ENCODE measurements at places on chromosomes 4 and X.
A peak's percentile ranks its signal among the peaks of the same experiment; 100 is the strongest.

DNA sequence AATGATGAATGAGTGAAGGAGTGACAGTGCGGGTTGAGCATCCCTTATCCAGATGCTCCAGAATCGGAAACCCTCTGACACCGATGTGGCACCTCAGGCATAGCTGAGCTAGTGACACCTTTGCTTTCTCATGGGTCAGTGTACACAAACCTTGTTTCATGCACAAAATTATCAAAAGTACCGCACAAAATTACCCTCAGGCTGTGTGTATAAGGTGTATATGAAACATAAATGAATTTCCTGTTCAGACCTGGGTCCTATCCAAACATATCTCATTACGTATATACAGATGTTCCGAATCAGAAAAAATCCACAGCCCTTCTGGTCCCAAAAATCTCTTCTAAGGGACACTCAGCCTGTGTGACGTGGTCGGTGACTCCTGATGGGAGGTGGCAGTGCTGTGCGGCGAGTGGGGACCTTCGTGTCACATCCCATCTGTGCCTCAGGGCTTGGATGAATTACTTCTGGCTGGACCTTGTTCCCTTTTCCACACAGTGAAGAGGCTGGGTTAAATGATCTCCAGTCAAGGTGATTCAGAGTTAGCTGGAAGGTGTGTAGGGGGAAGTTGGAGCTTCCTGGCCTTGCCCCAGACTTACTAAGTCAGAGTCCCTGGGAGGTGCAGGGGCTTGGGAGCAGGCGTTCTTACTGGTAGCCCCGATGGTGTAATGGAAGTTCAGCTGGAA lies 18.8 kb downstream of the RGS12 start:
- H3K4me3 ChIP-seq, result no peak overlapping the region
- peak; percentile 38 for DNase-seq
- no peak overlapping the region for H3K27ac ChIP-seq

- no peak overlapping the region for H3K27ac ChIP-seq
- no peaks in the 10 kb centered on the region for H3K27me3 ChIP-seq
- peaks cover 8% of the 10 kb centered on the region for H3K4me1 ChIP-seq
- DNase-seq, result no peak
- H3K4me3 ChIP-seq, result no peak overlapping the region
- no peaks in the 10 kb centered on the region for H3K36me3 ChIP-seq
These were observed 136.8 kb downstream of the CHRNA9 start for GRCh38 chr4:40471923-40472322.

DNA sequence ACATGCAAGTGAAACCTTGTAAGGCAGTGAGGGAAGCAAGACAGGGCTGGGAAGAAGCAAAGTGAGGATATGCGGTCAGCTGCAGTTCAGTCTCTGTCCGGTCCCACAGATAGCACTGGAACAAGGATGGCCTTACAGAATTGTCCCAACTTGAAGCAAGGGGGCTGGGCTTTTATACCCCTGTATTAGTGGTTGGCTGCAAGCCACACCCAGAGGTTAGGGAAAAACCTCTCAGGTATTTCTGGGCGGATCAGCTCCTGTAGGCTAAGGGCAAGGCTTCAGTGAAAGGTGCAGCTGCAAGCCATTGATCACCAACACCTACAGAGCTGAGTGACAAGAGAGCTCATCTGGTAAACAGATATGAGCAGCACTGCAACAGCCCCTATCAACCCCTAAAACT lies 89.0 kb downstream of the KDR start:
- H3K27ac ChIP-seq, result no peak overlapping the region
- H3K27me3 ChIP-seq, result no peaks in the 10 kb centered on the region
- H3K4me1 ChIP-seq, result peaks cover 42% of the 10 kb centered on the region
- no peak overlapping the region for H3K4me3 ChIP-seq
- no peak for DNase-seq

DNA sequence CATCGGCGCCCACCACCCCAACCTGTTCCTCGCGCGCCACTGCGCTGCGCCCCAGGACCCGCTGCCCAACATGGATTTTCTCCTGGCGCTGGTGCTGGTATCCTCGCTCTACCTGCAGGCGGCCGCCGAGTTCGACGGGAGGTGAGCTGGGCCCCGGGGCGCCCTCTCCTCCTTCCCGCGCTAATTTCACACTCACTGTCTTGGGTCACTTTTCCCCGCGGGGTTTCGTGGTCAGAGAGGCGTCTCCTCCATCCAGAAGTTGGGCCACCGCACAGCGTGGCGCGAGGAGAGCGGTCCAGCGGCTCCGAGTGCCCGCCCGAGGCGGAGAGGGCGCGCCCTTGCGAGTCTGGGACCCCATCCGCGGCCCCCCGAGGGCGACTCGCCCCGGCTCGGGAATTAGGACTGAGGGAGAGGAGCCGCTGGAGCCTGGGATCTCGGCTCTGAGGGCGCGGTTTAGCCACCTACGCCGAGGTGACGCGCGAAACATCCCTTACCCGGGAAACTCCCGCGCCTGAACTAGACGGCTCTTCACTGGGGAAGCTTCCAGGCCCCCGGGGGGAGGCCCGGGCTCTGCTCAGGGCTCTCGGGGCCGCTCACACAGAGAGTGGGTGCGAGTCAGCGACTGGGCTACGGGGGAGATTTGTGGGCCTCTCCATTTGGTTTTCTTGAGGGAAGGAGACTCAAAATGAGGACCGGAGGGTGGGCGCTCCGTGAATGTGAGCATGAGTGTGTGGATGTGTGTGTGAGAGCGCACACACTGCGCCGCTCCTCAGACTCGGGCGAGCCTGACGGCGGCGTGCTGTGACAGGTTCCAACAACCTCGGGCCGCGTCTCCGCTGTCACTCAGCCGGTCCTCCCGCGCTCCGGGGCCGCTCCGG lies 551 bp downstream of the NPNT start:
- peak overlapping the region; percentile 72 for H3K4me3 ChIP-seq
- DNase-seq, result peak; percentile 82
- no peaks in the 10 kb centered on the region for H3K36me3 ChIP-seq
- H3K27me3 ChIP-seq, result no peaks in the 10 kb centered on the region
- peak overlapping the region; percentile 89 for H3K27ac ChIP-seq
- H3K4me1 ChIP-seq, result peaks cover 27% of the 10 kb centered on the region

DNA sequence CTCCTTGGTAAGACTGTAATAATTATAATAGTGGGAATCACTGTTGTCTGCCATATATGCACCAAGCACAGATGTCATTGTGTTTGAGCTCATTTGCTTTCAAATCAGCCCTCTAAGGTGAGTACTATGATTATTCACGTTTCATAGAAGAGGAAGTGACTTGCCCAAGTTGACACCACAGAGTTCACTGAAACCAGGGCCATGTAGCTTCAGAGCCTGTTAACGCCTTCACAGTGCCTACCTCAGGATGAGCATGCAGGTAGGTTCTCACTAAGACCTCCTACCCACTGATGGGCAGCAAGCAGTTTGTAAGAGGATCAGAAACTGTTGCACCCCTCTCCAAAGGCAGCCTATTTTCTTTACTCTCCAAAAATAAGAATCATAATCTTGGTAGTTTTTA lies 27.4 kb downstream of the TMPRSS11A start:
- no peaks in the 10 kb centered on the region for H3K27me3 ChIP-seq
- H3K4me1 ChIP-seq, result no peaks in the 10 kb centered on the region
- H3K27ac ChIP-seq, result no peak overlapping the region
- no peak for DNase-seq
- H3K4me3 ChIP-seq, result no peak overlapping the region

DNA sequence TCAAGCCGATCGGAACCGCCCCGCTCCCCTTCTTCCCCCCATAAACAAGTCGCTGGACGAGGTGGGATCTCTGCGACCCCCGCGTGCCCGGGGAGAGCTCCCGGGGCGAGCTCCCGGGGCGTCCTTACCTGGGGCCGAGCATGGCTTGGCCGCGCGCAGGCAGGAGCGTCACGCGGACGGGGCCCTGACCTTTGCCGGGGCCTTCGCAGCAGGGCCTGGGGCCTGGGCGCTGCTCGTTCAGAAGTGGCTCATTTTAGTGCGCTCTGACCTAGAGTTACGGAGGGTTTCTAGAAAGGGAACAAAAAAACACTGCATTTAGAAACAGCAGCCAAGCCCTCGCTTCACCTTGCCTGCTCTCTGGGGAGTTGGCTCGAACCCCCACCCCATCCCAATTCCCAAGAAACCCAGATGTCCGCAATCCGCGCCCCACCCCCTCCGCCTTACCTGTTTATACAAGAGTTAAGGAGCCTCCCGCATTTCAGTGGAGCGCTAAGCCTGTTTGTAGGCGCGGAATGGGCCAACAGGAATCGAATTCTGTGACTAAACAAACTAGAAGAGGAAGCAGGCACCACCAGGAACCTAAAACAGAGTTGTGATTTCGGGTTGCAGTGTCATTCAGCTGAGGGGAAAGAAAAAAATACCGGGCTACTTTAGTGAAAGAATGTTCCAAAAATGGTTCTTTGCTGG lies 814 bp upstream of the RBM47 start:
- H3K27ac ChIP-seq, result peak overlapping the region; percentile 93
- peak; percentile 91 for DNase-seq
- H3K27me3 ChIP-seq, result no peaks in the 10 kb centered on the region
- no peaks in the 10 kb centered on the region for H3K36me3 ChIP-seq

DNA sequence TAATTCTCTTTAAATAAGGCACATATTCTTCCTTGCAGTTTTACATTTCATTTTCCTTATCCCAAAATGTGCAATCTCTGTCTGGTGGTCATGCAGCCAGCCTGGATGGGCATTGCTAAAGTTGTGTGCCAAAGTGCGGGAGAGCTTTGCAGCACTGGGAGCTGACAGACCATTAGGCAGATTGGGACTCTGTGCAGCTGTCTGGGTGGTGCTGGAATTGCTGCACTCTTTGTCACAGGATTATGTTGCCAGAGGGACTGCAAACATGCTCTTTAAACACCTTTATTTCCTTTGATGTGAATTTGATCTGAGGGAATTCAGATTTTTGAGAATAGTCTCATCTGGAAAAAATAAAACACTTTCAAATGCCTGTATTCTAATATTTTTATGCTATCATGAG lies 956.2 kb upstream of the DIAPH2 start:
- H3K27ac ChIP-seq, result no peak overlapping the region
- H3K27me3 ChIP-seq, result no peaks in the 10 kb centered on the region
- no peak overlapping the region for H3K4me3 ChIP-seq
- DNase-seq, result no peak

DNA sequence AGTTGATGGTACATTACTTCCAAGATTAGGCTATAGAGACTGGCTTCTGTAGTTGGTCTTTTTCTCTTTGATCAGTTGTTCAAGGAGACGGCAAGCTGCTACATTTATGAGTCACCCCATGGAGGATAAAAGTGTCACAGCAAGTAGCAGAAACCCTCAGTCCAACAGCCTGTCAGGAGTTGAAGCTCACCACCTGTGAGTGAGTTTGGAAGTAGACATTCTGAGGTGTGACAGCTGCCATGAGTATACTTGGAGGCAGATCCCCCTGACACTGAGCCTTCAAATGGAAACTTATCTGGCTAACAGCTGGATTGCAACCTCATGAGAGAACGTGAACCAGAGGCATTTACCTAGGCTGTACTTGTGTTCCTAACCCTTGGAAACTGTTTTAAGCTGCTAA lies 68.0 kb downstream of the CCNG2 start:
- no peak overlapping the region for H3K27ac ChIP-seq
- no peaks in the 10 kb centered on the region for H3K4me1 ChIP-seq
- DNase-seq, result no peak
- no peaks in the 10 kb centered on the region for H3K27me3 ChIP-seq
- no peak overlapping the region for H3K4me3 ChIP-seq

GRCh38 chrX:45261471-45261870 lies 60.8 kb upstream of the DIPK2B start:
- no peaks in the 10 kb centered on the region for H3K4me1 ChIP-seq
- DNase-seq, result no peak
- H3K27ac ChIP-seq, result no peak overlapping the region
- no peak overlapping the region for H3K4me3 ChIP-seq
- H3K36me3 ChIP-seq, result no peaks in the 10 kb centered on the region
- no peaks in the 10 kb centered on the region for H3K27me3 ChIP-seq

- H3K4me3 ChIP-seq, result no peak overlapping the region
- H3K36me3 ChIP-seq, result no peaks in the 10 kb centered on the region
- H3K27me3 ChIP-seq, result no peaks in the 10 kb centered on the region
These were observed 81.8 kb upstream of the WDR1 start for GRCh38 chr4:10198365-10198764.

- H3K36me3 ChIP-seq, result no peaks in the 10 kb centered on the region
- H3K4me1 ChIP-seq, result peaks cover 55% of the 10 kb centered on the region
- peak within 1 kb of the TSS; percentile 50 for H3K4me3 ChIP-seq
- peak; percentile 90 for DNase-seq
These were observed at the start of gene PCDH10 for GRCh38 chr4:133148690-133149363. Gene PCDH10 (plus strand): TSS chr4:133149294. CDS start chr4:133150141, 847 bp downstream.

- H3K4me3 ChIP-seq, result no peak overlapping the region
- peaks cover 72% of the 10 kb centered on the region for H3K27me3 ChIP-seq
- H3K4me1 ChIP-seq, result no peaks in the 10 kb centered on the region
- no peak overlapping the region for H3K27ac ChIP-seq
- no peak for DNase-seq
- H3K36me3 ChIP-seq, result no peaks in the 10 kb centered on the region
These were observed 1.6 kb upstream of the NAT8L start for GRCh38 chr4:2057382-2058065.

DNA sequence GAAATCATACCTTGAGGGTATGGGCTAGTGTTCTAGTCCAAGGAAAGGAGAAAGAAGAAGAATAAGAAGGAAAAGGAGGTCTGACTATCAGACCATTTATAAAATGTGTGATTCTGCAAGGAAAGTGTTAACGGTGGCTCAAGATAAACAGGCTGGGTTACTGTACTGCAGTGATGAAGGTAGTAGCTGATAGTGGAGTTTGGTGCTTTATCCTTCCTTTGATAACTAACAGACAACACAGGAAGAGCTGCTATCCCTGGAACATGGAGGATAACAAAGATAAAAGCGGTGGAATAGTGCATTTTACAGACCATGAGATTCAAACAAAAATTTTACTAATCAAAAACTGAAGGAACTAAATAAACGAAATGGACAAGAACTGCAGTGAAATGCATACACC lies 2.6 kb downstream of the UNC5C start:
- H3K27ac ChIP-seq, result no peak overlapping the region
- H3K4me1 ChIP-seq, result no peaks in the 10 kb centered on the region
- H3K36me3 ChIP-seq, result no peaks in the 10 kb centered on the region
- peak overlapping the region; percentile 56 for H3K4me3 ChIP-seq
- H3K27me3 ChIP-seq, result peaks cover 12% of the 10 kb centered on the region
- no peak for DNase-seq

- no peaks in the 10 kb centered on the region for H3K36me3 ChIP-seq
- no peak overlapping the region for H3K27ac ChIP-seq
- no peaks in the 10 kb centered on the region for H3K4me1 ChIP-seq
- H3K4me3 ChIP-seq, result no peak overlapping the region
- no peak for DNase-seq
These were observed 9.9 kb upstream of the SMIM20 start for GRCh38 chr4:25903900-25904747.

DNA sequence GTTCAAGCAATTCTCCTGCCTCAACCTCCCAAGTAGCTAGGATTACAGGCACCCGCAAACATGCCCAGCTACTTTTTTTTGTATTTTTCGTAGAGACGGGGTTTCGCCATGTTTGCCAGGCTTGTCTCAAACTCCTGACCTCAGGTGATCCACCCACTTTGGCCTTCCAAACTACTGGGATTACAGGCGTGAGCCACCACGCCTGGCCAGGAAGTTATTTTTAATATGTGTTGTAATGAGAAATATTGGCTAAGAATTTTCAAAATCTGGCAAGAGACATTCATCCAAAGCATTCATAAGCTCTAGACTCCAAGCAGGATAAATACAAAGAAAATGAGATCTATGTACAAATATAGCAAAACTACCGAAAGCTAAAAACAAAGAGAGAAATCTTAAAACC lies 18.0 kb upstream of the METAP1 start:
- H3K27me3 ChIP-seq, result no peaks in the 10 kb centered on the region
- no peaks in the 10 kb centered on the region for H3K36me3 ChIP-seq
- no peak overlapping the region for H3K27ac ChIP-seq
- H3K4me1 ChIP-seq, result no peaks in the 10 kb centered on the region
- no peak overlapping the region for H3K4me3 ChIP-seq
